Caco-2 (cell line): ENCODE measurements at places on chromosomes 3 and 15. TPM values are rescaled to one million over a fixed set of nuclear protein-coding genes. Genes with fewer than 3 reads are reported as not detected.
A peak's percentile ranks its signal among the peaks of the same experiment; 100 is the strongest.

The MYLK gene
- 18.8 and 23.0 TPM in 2 replicates for total RNA-seq

DNA sequence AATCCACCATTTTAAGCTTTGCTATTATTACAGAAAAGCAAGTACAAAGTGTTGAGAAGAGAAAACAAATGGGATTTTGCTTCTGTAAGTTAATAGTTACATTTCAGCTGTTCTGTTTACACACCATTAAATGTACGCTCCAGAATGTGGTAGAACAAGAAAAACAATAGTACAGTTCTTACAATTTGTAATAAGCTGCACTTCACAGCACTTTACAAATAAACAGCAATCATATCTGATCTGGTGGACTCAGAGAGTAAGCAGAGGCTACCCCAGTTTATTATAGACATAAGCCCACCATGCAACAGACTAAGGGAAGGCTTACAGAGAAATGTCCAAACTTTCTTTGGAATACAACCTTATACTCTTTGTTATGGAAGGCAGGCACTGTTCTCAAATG is 126.4 kb downstream of the OXSM start:
- no peak for DNase-seq

DNA sequence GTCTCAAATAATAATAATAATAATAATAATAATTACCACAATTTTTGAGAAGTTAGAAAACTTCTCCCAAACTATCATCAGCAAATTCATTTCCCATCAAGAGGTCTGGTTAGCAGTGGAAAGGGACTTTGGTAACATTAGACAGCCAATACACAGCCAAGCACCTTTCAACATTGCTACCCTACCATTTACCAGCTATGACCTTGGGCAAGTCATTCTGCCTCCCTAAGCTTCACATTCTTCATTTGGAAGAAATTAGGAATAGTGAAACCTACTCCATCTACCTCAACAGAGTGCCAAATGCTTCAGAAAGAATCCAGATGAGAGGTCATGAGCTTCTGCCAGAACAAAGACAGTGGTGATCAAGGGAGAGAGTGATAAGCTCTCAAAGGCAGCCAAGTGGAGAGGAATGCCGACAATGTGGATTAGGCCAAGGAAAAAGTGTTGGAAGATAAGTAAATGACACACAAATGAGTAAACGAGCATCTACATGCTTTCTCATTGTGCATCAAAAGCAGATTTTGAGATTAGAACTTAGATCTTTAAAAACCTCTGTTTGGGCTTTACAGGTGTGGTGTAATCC is 42.9 kb upstream of the LPP start:
- DNase-seq: peak; percentile 44

GRCh38 chr3:12807601-12808359 is 11.3 kb downstream of the CAND2 start:
- no peak for DNase-seq

DNA sequence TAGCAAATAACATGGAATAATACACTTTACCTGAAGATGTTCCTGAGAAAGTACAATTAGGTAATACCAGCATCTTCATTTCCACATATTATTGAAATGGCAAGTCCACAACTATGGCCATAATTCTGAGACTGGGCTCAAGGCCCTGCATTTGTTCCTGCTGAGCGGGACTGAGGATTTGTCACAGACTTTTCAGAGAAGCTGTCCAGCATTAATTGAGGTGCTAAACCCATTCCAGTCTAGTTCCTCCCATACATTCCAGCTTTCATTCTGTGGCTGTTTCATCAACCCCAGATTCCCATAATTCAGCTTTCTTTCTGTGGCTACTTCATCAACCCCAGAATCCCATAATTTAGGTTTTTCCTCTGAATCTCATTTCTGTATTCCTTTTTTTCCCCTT is 293.4 kb upstream of the GBE1 start:
- DNase-seq: no peak

The CP gene
- total RNA-seq: 5.0 and 6.8 TPM in 2 replicates

GRCh38 chr3:60770532-60770931 is 480.7 kb downstream of the FHIT start:
- peak; percentile 43 for DNase-seq

- no peak for DNase-seq
Measured at GRCh38 chr15:70083418-70083817, 14.3 kb downstream of the TLE3 start.

The HTR3C gene
- not detected in 2 replicates for total RNA-seq

The IL17RD gene
- total RNA-seq: 2.7 and 3.1 TPM in 2 replicates

- DNase-seq: no peak
Measured at GRCh38 chr3:161689584-161690298, 193.1 kb downstream of the OTOL1 start.

- no peak for DNase-seq
Measured at GRCh38 chr15:32819448-32819847, 101.6 kb downstream of the GREM1 start.

The CFAP91 gene
- total RNA-seq: not detected in 2 replicates

The ECE2 gene
- not detected in 2 replicates for total RNA-seq

- no peak for DNase-seq
Measured at GRCh38 chr3:179589143-179589542, 15.3 kb downstream of the MRPL47 start.

The SLCO3A1 gene
- total RNA-seq: 0.26 TPM in 1 of 2 replicates, not detected in the other

GRCh38 chr15:100759698-100760356 is 119.8 kb upstream of the ALDH1A3 start:
- DNase-seq: peak; percentile 31

DNA sequence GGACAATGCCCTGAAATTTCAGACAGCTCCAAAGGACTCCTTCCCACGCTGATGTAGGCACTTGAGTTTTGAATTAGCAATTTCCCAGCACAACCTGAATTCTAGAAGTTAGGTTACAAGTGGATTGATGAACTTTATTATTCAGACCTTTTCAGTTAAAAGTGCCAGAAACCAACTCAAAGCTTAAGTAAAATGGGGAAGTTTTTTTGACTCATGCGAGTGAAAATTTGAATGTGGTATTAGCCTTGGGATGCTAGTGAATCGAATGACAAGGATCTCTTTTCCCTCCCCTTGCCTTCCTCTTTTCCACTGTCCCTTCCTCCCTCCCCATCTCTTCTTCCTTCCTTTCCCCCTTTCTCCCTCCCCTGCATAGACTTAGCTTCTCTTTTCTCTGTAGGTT is 295.1 kb upstream of the PROK2 start:
- no peak for DNase-seq

DNA sequence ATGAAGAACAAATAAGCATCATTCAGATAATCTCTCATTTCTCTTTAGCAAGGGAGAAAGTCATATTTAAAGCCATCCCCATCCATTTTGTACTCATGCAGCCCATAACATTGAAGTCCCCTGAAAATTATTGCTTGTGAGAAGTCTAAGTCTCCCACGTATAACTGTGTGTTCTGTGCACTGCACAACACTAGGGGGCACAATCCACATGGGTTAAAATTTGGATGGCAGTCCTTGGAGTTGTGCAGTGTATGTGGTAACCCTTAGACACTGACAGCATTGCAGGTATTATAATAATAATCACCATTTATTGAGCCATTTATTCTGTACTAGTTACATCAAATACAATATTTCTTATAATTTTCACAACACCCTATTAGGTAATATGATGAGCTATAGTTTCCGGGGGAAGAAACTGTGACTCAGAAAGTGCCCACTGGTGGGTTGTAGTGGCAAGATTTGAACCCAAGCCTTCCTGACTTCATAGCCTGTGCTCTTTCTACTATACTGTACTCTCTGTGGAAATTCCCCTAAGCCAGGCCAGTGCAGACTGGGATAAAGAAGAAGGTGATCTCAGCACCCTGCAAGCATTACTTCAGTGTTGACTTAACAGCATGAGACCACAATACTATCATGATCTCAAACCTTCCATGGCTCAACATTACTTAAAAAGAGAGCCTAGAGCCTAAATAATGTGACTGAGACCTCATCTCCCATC is 15.7 kb downstream of the KCNAB1 start:
- DNase-seq: no peak

DNA sequence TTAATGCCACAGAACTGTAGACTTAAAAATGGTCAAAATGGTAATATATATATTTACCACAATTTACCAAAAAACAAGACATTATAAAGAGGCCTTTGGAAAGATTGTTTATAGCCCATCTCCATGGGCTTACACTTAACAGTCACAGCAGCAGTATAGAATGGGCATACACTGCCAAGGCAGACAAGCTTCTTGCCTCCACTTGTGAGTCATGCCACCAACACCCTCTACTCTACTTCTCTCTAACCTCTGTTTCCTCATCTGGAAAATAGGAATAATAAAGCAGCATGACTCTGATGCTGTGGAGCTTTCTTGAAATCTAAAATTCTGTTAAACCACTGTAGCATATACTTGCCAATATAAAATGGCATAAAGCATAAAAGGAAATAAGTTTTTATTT is 14.4 kb upstream of the GPR156 start:
- DNase-seq: no peak

DNA sequence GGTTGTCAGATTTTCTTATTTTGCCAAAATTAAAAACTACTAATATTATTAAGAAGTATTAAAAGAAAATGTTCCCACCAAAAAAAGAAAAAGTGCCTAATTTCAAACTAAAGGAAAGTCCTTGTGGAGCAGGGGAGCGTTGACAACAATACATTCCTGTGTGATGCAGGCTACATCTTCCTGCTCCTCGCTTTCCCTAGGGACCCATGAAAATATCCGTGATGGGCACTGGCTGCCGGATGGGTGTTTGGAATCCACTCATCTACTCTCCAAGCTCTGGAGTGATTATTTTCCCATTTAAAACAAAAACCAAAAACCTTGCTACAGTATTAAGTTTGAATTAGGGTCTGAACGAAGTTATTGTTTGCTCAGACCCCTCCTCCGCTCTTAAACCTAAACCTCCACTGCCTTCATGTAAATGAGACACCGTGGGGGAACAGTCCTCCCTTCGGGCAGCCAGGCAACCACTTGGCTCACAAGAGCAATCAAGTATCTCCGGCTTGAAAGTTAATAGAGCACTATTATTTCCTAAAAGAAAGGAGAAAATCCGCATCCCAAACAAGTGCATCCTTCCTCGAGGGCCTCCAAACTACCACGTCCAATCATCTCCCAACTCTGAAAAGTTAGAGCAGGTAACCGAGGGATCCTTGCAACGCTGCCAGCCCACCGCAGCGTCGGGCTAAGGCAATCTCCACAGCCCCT is 1.5 kb downstream of the ITGB5 start:
- DNase-seq: peak; percentile 6

GRCh38 chr15:74297887-74298286 is 61.8 kb downstream of the CCDC33 start:
- DNase-seq: no peak

DNA sequence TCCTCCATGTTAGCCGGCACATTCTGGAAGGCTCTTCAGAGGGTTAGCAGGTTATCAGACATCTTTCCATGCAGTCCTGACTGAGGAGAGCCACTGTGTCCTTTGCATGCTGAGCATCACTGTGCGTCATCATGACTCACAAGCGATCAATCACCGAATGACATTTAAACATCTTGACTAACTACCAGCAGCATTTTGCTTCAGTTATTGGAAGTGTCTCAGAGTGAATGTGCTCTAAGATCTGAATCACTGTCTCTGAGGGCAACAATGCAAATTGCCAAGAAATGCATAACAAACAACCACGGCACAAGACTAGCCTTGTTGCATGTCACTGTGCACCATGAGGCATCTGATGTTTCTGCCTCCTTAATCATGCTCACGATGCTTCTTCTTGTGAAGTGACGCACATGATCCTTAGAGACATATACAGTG is 18.3 kb upstream of the ATP8B4 start:
- no peak for DNase-seq

GRCh38 chr3:188326111-188326510 is 172.2 kb downstream of the LPP start:
- DNase-seq: no peak

- DNase-seq: no peak
Measured at GRCh38 chr3:62587169-62587568, 213.8 kb upstream of the FEZF2 start.

The PP2D1 gene
- total RNA-seq: not detected in 2 replicates

GRCh38 chr3:122690096-122690495 is 9.5 kb downstream of the PARP14 start:
- DNase-seq: no peak

DNA sequence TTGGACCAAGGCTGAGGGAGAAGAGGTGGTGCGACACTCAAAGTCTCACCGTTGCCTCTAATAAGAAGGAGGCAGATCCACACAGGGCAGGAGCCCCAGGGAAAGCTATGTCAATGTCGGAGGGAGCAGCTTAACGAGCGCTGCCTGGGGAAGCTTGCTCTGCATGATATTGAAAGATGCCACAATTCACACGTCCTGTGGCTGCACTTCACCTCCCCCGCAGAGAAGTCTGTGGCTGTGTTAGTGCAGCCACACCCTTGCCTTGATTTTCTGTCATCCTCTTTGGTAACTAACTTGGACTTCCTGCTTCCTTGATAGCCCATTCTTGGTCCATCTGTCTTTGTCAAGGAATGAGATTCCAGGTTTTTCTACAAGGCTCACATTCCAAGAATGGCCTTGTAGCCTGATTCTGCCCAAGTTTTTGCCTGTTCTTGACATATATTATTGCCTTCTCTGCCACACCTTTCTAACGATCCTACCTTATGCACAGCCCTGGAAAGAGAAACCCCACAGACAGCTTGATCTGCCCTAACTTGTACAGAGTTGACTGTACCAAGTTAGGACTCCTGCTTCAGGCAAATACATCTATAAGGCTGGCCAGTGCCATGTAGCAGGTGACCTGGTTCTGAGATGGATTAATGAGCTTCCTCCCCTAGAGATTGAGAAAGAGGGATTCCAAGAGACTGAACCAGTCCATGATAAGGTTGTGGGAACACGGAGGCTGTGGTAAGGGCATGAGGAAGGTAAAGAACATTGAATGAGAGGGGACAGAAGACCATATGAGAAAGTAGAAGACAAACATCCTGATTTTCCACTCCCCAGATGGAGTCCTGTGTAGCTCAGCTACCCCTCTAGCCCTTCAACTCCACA is 153.0 kb upstream of the WNT5A start:
- DNase-seq: no peak

DNA sequence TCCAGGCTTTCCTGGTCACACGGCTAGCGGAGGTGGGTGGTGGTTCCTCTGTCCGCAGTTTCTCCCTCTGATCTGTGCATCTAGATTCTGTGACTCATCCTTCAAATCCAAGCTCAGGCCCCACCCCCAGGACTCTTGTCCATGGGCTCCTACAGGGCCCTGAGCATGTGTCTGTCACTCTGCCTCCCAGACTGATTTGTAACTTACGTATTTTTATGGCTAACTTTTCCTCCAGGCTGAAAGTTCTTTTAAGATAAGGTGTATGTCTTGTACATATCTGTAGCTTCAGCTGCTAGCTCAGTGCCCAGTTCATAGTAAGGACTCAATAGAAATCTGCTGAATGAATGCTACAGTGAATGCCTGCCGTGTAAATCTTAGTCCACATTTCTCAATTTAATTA is 8.0 kb downstream of the ESYT3 start:
- DNase-seq: peak; percentile 82

- no peak for DNase-seq
Measured at GRCh38 chr3:146044046-146044445, 116.9 kb downstream of the PLOD2 start.

- no peak for DNase-seq
Measured at GRCh38 chr15:43975770-43976169, 149.0 kb downstream of the WDR76 start.

The SKOR1 gene
- not detected in 2 replicates for total RNA-seq

GRCh38 chr15:86892774-86893449 is 813.2 kb downstream of the AGBL1 start:
- DNase-seq: no peak

The IGSF10 gene
- 2.6 TPM in 2 replicates for total RNA-seq
